ENCODE measurements at places on chromosomes 3 and 15.

DNA sequence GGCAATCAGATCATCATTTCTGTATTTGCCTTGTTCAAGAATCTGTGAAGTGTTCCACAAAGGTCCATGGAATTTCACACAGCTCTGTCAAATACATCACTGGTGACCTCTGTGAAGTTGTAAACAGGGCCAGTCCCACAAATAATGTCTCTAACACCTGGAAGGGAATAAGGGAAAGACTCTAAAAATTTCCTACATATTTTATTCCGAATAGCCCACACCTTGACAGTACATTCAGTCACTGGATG, at the start of gene C3orf49:
Gene C3orf49, plus strand, starts transcription at position 149 of the 248 bp plus-strand sequence. CDS start 173 bp downstream, outside the sequence.
- DNase-seq = no peak

- no peak for DNase-seq
Measured at GRCh38 chr15:61687124-61687523, 373.1 kb downstream of the VPS13C start.

GRCh38 chr15:60264566-60264965, 133.2 kb downstream of the ANXA2 start:
- no peak for DNase-seq

DNA sequence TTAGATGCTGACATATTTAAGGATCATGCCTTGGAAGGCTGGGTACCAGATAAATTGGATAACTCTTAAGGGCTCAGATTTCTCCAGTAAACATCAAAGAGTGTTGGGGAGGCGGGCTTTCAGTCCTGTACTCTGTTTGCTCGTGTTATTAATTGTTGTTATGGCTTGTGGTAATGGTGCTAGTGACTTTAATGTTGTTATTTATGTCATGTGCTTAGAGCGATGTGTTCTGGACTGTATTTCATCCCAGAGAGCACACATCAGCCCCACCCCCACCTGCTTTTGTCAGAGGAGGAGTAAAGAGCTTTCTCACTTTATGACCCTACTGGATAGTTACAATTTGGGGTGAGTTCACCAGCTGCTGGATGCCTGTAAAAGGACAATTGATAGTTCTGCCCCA, 386.3 kb downstream of the EPHB1 start:
- DNase-seq = no peak

DNA sequence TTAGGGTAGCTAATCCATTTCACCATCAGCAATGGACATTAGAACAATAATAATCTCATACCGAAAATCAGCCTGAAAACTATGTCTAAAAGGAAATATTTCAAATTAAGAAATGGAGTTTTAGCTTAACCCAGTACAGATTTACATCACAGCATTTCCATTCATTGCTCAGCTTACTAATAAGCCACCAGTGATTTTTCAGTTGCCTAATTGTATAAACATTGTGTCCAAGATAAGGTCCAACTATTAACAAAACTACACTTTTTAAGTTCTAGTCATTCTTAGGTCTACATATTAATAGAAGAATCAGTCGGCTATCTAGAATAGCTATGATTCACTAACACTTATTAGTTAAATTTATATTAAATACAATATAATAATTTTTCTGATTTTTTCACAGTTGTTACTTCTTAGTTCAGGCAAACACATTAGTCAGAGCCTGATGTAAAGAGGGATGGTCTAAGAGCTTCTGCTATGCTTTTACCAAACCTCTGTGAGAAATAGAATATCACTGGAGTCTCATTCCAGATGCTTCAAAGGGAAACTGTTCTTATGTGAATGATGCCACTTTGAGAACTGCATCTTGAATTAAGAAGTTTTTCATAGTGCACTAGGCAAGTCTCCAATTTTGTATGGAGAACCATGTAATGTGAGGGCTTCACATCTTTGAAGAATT, 74.1 kb downstream of the CMSS1 start:
- no peak for DNase-seq

- no peak for DNase-seq
Measured at GRCh38 chr3:185984203-185984602, 46.4 kb upstream of the TRA2B start.

DNA sequence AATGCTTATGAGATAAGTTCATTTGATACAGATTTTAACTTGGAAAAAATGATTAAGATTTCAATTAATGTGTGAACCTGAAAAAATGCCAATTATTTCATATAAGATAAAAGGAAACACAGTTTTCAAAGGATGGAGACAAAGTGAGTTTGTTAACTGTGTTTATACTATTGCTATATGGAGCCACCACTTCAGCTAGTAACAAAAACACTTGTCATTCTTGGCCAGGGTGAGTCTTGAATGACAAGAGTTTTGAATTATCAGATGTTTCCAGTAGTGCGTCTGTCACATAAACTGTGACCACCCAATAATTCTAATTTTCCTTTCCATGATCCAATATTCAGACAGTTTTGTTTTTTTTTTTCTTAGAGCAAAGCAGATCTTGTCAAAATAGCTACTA, 78.0 kb upstream of the GADL1 start:
- DNase-seq = no peak

GRCh38 chr15:58314593-58315216, 117.1 kb upstream of the LIPC start:
- DNase-seq = no peak

DNA sequence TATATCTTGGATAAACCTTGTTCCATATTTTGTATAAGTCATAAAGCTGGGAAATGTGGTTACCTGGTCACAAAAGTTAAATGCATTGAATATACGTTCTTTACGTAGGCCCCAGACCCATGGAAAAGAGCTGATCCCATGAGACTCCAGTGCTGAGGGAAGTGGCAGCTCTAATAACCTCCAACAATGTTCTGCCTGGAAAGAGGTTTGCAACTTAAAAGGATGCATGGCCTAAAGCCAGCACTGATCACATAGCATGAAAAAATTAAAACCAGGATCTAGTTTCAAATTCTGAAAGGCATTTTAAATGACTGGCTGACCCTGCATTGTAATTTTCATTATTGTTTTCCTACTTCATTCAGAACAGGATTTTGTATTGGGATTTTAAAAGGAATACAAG, 27.9 kb upstream of the STRIT1 start:
- no peak for DNase-seq

DNA sequence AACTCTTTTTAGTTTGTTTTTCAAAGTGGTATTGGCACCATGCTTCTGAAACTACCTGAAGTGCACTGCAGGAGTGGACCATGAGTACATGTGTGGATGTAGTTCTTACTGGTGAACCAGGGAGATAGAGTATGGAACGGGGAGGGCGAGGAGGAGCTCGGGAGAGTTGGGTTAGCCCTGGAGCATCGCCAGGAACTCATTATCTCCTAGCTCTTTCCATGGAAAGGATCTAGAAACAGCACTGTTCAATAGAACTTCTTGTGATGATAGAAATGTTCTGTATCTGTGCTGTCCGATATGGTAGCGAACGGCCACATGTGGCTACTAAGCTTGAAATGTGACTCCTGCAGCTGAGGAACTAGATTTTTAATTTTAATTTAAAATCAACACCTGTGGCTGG, 47.3 kb downstream of the VGLL4 start:
- no peak for DNase-seq

- no peak for DNase-seq
Measured at GRCh38 chr3:184981071-184981470, 169.1 kb downstream of the VPS8 start.

GRCh38 chr3:151062611-151063010, 22.9 kb upstream of the MED12L start:
- DNase-seq = no peak

- DNase-seq = peak; percentile 49
Measured at GRCh38 chr3:12553921-12554391, 2.9 kb upstream of the MKRN2 start.

DNA sequence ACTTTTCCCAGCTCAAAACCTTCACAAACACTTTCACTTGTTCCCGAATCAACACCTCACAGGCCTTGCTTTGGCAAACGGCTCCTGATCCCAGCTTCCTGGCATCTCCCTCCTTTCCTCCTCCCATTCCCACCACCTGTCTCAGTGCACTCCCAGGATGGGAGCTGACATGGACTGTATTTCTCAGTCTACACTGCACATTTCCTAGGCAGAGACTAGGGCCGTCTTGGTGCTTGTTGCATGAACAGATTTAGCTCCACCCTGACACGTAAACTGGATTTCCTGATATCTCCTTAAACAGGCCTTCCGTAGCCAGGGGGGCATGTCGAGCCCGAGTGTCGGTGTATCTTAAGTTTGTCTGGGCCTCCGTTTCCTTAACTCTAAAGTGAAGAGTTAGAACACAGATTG, 790 bp upstream of the WHAMM start:
- DNase-seq = no peak

DNA sequence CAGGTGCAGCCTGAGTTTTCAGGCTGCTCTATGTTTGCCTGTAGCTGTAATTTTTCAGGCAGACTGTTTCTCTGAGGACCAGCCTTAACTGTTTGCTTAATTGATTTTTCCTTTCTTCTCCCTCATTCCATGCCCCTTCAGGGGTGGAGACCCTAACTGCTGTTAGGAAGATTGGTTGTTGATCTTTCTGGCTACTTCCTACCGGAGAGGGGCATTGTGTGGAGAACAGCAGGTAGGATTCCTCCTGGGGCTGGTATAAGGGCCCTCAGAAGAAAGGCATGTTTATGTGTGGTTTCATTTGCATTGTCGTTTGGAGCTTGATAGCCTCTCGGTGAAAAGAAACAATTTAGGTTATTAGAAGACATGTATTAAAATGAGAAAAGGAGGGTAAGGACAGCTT, 56.9 kb upstream of the GOLGA6L2 start:
- no peak for DNase-seq

GRCh38 chr3:174710612-174711011, 148.5 kb upstream of the NAALADL2 start:
- DNase-seq = no peak

DNA sequence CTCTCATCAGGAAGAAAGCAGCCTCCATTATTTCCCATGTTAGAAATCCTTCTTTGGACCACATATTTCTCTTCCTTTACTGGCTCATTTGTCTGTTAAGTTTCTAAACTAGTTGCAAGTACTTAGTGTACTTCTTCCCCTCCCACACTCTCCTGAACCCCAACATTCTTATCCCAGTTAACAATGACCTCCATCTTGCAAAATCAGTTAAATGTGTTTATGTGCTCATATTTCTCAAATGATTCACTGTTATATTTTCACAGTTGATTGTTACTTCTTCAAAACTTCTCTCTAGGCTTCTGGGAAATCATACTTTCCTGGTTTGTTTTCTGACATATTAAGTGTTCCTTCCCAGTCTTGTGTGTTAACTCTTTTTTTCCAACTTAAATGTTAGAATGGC, 856.9 kb downstream of the EPHA3 start:
- no peak for DNase-seq

GRCh38 chr3:190101320-190102011, 19.2 kb downstream of the P3H2 start:
- DNase-seq = no peak

GRCh38 chr15:67133738-67134066, 68.3 kb downstream of the SMAD3 start:
- no peak for DNase-seq

DNA sequence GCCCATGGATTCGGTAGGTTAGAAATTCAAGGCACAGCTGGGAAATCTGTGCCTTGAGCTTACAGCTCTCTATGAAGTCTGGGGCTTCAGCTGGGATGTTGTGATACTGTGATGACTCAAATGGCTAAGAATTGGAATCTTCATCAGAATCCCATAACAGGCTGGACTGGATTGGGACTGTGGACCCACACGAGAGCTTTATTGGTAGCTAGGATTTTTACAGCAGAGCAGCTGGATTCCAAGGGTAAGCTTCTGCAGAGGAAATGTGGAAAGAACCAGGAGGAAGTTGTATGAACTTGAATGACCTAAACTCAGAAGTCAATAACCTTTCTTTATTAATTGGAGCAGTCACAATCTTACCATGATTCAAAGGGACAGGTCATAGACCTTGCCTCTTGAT, 1187.1 kb downstream of the ROBO1 start:
- DNase-seq = no peak

DNA sequence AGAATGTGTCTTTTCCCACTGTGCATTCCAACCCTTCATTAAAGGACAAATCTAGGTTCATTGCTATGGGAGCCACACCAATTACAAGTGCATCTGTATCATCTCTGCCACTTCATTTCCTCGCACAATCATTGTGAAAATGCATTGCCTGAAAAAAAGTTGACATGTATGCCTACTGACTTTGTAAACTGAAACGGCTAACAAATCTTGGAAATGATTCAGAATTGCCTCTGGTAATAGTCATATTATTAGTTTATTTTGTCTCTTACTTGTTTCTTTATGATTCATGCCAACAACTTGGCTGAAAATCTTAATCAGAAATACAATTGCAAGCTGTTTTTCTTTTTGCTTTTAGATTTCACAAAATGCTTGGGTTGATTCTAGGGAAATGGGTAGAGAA, 497.1 kb downstream of the ZIC1 start:
- DNase-seq = no peak

DNA sequence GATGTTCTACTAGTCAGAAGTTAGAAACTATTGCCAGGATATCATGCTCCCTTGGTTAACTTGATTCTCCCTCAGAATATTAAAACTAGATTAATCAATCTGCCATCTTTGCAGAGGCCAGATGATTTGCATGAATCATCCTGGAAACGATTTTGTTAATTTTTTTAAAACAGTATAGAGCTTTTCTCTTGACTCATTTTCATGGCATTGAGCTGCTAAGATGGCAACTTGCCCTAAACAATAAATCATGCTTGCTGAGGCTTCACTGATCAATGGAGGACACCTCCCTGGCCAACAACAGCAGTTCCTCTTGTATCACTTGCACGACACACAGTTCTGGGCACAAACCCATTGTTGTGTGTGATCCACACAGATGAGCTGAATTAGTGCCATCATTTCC, 109.1 kb downstream of the COL6A6 start:
- DNase-seq = no peak

Measured in H7 (cell line).